NCI-H524 (cell line): ENCODE measurements at places on chromosomes 5 and 9.

DNA sequence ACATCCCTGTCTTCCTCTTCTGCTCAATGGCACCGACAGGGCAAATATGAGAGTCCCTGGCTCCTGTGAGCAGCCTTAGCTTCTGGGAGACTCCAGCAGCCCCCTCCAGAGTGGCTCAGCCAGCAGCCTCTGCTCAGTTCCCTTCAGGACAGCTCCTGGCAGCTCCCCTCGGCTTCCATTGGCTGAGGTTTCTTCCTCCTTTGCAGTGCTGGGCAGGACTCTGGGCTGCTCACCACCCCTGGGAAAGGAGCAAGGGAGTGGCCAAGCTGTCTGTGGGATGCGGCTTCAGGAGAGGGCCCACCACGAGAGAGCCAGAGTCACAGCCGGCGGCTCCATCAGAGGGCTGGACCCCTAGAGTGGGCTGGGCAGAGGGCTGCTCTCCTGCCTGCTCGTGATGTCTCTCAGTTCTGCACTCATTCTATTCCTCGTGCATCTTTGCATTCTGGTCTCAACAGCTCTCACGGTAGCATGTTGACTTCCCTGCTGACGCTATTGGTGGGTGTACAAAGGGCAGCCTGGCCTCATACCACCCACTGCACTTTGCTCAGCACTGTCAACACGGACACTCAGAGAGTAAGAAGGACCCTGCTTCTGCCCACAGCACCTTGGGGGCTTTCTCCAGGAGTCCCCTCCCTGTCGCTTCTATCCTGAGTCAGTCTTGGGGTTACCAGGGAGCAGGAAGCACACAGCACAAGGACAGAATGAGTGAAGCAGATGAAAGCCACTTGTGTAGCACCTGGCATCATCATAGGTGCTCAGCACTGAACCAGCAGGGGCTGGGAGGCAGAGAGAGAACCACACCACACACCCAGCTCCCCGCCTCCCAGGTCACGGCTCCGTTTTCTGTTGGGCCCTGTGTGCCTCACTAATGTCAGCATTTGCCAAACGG is 80.9 kb upstream of the ALDH1B1 start:
- no peak for DNase-seq

DNA sequence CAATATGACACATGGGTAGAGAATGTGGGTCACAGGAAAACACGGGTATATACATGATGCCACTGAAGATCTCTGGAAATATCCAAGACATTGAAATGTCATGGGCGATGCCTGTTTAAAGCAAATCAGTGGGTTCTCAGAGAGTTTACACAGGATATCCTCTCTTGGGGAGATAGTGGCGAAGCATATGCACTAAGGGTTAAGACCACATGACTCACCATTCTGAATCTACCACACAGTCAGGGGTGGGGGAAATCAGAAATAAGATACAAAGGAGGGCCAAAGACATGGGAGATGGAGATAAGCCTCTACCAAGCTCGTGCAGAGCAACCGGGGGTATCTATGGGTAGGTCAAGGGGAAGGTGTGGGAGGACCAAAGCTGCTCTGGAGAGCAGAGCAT is 58.8 kb downstream of the SH3PXD2B start:
- DNase-seq = no peak

- no peak for DNase-seq
Observed at GRCh38 chr5:51373880-51374523, 9.2 kb upstream of the ISL1 start.

DNA sequence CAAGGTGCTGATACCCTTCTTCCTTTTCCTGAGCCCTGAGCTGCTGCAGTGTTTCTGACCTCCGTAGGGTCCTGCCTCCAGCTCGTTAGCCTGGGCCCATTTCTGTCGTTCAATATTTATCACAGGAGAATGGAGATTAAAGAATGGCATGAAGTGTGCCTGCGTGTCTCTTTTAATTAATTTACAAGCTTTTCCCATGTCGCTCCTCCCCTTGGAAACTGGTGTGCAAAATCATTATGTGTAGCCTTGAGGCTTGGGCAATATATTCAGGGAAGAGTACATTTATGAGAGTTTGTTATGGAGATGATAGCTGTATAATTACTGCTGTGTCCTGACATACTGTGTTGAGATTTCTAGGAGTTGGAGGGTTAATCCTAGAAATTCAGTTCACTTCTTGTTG is 99.7 kb downstream of the PCSK5 start:
- no peak for DNase-seq

DNA sequence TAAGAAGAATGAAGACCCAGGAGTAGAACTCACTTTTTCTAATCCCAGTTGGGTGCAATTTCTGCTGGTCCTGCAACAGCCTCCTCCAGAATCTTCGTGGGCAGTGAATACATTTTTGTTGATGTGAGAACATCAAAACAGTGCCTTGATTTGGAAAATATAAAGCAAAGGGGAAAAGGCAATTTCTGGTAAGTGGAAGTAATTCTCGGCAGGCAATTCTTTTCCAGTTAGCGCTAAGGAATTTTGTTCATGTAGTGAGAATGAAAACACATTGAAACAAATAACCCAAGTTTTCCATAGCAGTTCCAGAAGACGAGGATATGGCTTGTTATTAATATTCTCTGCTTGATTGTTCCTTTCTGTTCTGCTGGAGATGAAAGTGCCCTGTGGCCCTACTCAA is 178.7 kb downstream of the SPATA31D1 start:
- no peak for DNase-seq

DNA sequence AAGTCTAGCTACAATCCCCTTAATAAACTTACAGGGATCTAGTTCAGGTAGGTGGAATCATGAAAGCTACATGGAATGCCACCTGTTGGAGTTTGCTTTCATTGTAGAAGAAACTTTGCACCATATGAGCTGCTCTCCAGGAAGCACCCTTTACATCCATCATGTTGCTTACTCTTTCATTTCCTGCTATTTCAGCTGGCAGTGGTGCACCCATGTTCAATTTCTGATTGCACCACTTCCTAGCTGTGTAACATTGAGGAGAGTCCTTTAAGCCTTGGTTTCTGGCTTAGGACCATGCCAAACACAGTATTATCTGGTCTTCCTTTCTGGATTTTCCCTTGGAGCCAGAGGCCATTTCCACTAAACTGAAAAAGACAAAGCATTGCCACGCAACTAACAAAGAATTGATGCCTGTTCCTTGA is 123.3 kb upstream of the SLC12A2 start:
- no peak for DNase-seq

DNA sequence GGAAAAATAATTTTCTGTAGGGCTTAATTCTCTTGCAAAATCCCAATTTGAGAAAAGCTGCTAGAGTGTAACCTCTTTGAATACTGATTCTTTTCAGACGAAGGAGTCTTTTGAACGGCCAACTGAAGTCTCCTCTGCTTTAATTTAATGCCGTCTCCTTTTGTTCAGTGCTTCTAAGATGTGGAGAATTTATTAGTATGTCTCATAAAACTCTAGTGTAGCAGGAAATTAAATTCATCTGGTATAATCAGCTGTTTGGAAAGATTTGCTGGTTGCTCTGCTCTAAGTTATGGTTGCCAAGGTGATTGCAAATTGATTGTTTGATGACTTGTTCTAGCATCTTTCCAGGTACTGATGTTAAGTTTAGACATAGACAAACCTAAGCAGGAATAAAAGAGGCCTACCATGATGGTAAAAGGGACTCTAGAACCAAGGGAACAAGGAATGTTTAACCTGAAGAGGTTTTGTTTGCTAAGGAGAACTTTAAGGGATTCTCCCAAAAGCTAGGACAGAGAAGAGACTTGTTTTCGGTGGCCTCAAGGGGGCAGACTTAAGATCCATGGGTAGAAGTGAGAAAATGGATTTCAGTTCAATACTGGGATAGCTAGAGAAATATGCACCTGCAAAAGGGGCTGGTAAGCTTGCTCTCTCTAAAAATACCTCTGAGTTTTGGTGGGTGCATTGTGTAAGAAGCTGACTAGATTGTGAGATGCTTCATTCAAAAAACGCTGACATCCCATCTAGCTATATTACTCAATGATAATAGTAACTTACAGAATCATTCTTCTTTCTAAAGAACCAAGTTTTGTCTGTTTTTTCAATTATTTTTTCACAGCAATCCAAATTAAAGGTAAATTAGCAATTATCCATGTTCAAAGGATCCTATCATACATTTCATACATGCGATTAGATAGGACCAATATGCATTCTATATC is 5.7 kb upstream of the ADRB2 start:
- DNase-seq = peak; percentile 27

GRCh38 chr5:56513141-56513540 is 280.0 kb upstream of the ANKRD55 start:
- no peak for DNase-seq

DNA sequence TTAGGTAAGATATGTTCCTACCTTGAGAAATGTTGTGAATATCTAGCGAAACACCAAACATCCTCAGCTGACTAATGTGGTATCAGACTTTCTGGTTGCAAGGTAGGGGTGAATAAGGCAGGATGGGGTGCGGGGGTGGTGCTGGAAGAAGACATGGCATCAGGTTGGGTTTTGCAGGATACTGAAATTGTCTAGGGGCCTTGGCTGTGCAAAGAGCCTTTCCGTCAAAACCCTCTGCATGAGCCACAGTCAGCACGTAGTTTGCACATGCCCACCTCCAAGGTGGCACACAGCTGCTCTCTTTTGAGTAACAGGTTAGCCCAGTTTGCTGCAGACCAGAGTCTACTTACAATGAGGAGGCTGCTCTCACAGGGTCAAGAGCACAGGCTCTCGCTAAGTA is 42.0 kb downstream of the SFXN1 start:
- no peak for DNase-seq

GRCh38 chr5:133145436-133146170 is 93.8 kb downstream of the HSPA4 start:
- DNase-seq = no peak

DNA sequence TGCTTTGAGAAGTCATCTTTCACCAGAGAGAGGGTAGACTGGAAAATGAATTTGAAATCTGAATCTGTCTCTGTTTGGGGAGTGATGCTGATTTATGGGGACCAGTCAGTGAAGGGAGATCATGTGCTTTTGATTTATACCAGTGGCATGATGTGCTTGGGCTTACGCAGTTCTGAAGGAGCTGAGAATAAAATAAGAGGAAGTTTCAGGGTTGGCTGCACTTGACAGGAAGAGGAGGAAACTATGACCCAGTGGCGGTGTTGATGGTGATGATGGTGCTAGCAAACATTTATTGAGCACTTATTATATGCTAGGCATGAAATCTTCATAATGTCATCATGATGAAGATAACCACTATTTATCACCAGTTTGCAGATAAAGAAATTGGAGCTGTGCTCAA is 136.4 kb upstream of the GLRA1 start:
- no peak for DNase-seq

DNA sequence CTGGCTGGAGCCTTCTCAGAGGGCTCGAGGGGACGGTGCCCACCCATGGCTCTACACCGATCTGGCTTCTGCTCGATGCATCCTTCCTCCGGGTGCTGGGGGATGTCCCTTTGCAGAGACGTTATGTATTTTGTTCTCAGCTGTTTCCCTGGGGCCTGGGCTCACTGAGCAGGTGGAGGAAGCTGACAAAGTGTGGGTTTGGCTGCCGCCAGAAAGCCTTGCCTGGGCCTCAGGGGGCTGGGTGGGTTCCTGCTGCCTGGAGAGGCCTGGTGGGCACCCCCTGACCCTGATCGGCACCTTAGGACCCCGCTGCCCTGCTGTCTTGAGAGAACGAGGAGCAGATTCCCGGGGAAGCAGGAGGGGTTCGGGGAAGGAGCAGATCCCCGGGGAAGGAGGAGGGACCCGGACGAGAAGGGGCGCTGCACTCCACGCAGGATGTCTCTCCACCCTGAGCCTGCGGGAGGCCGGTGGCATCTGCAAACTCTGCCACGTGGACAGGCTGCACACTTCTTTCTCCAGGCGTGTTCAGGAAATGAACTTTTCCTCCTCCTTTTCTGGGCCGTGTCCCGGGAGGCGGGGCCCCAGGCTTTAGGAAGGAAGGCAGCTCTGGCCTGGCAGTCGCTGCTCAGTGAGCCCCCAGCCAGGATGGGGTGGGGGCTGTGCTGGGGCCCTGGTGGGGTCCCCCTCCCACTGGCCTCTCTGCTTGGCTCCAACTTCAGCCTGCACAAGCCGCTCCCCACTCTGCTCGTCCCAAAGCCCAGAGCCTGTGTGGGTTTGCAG is 148.9 kb downstream of the RXRA start:
- no peak for DNase-seq

GRCh38 chr5:112124788-112125187 is 294.3 kb downstream of the EPB41L4A start:
- no peak for DNase-seq

GRCh38 chr5:151363673-151364072 is 16.3 kb upstream of the SLC36A2 start:
- no peak for DNase-seq

- peak; percentile 76 for DNase-seq
Observed at GRCh38 chr5:67089200-67089725, 107.3 kb downstream of the CD180 start.

DNA sequence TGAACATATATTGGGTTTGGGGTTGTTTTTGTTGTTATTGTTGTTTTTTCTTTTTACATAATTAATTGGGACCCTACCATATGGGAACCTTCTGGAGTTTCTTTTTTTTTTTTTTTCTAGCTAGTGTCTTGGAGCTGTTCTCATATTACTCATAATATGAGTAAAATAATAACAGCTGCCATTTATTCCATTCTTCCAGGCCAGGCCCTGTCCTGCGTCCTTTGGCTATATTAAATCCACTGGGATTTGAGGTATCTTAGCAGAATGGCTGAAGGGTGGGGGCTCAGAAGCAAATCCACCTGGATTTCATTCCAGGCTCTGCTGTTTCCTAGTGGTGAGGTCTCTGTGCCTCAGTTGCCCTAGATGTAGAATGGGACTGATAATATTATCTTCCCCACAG is 47.2 kb upstream of the RPL26L1 start:
- no peak for DNase-seq

DNA sequence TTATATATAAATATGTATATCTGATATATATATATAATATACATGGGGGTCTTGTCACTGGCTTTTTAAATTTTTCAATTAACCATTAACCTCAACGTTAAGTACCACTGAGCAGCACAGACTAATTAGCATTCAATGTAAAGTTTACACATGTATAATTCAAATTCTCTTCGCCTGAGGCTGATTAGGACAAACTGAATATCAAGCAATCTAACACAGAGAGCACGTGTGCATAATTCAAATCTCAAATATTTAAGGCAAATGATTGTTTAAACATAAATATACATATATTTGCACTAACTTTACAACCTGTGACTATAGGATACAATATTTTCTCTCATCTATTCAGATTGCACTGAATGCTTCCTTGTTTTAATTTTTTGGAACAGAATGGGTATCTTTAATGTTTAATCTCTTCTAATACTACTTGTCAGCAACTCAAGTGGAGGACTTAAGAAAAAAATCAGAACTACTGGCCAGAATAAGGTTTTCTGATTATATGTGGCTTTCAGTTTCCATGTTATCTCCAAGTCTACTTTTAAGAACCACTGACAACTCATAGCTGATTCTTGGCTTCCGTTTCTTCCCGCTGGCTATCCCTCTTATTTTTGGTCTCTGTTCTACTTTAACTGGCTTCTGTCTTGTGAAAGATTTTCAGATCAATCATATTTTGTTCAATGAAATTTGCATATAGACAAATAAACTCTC is 204.8 kb downstream of the MLLT3 start:
- no peak for DNase-seq

- DNase-seq = no peak
Observed at GRCh38 chr5:131210151-131210510, 39.4 kb downstream of the LYRM7 start.

GRCh38 chr9:130627051-130627450 is 37.3 kb upstream of the PRDM12 start:
- DNase-seq = no peak
